PC-3 (cell line): ENCODE measurements at places on chromosomes 3 and 15. TPM values are rescaled to one million over a fixed set of nuclear protein-coding genes. Genes with fewer than 3 reads are reported as not detected.

The LTF gene
- not detected in 2 replicates for total RNA-seq

The MKRN2OS gene
- total RNA-seq, result 6.6 and 7.9 TPM in 2 replicates

The GOLGA8J gene
- not detected in 2 replicates for total RNA-seq

The SLC38A3 gene
- total RNA-seq, result 0.17 and 3.3 TPM in 2 replicates

The FOXP1 gene
- 35.3 and 36.0 TPM in 2 replicates for total RNA-seq

The TNFSF10 gene
- 0.58 and 1.2 TPM in 2 replicates for total RNA-seq

The RNU5B-1 gene
- total RNA-seq, result not detected in 2 replicates

The LRRC2 gene
- total RNA-seq, result 0.26 and 0.35 TPM in 2 replicates

GRCh38 chr3:188956839-188957489, 214.8 kb upstream of the TPRG1 start:
- peak; percentile 83 for DNase-seq

DNA sequence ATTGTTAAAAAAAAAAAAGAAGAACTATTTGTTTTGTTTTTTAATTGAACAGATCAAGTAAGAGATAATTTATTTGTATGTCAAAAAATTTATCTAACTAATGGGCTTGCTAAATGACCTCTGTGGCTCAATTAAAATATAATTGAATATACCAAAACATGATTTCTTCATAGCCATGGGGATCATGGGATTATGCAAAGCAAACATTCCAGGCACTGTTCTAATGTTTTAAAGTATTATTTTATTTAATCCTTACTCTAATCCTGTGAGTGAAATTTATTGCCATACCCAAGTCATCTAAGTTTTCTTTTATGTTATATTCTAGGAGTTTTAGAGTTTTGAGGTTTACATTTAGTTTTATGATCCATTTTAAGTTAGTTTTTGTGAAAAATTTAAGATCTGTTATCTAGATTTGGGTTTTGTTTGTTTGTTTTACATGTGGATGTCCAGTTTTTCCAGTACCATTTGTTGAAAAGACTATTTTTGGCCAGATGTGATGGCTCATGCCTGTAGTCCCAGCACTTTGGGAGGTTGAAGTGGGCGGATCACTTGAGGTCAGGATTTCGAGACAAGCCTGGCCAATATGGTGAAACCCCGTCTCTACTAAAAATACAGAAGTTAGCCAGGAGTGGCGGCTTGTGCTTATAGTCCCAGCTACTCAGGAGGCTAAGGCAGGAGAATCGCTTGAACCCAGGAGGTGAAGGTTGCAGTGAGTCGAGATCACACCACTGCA, 52.3 kb upstream of the CNOT10 start:
- no peak for DNase-seq

DNA sequence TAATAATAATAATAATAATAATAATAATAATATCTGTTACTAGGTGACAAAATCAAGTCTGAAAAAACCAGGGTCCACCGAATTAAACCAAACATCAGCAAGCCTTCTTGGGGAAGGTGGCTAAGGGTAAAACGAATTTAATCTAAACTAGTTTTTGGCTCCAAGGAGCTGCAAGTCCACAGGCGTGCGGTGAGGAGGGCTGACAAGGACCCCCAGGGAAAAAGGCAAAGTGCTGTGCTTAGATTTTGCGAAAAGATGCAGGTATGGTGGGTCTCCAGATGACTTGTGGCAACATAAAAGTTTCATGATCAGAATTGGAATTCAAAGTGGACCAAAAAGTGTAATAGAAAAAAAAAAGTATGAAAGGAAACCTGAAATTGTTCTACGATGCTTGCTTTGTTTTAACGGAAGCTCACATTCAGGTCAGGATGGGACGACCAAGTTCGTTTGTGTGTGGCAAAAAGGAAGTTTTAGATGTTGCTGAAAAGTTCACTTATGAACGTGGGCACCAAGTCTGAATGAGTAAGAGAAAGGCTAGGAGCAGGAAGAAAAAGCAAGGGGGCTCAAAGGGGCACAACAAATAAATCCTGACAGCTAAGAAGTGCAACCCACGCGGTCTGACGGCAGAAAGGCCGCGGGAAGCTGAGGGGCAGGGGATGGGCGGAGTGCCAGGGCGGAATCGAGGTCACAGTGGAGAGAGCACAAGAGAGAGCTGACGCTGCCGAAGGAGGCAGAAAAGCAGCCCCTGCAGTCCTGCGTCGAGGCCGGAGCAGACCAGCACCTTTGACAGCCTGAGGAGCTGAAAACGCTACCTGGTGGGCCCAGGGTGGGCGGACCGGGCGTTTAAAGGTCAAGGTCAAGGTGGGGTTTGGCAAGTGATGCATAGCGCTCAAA, 1.1 kb downstream of the WDR82 start:
- peak; percentile 65 for DNase-seq

DNA sequence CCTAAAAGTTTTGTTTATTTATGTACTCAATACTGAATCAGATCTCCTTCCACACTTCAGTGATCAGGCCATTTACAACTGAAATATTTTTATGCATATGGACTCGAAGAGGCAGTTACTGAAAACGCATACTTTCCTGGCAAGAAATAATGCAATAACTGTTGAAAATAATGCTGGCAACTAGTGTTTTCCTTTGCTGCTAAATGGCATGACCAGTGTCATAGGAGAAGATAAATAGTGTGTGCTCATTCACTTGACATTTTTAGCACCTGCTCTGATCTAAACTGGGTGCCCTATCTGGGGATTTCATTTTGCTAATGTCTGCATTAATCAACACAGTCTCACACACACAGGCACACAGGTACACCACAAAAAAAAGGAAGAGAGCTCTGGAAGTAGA, 695.2 kb downstream of the TUSC7 start:
- no peak for DNase-seq

GRCh38 chr3:86793786-86794185, 197.2 kb downstream of the VGLL3 start:
- peak; percentile 96 for DNase-seq

GRCh38 chr3:115359536-115359935, 212.4 kb upstream of the ZBTB20 start:
- DNase-seq, result no peak

DNA sequence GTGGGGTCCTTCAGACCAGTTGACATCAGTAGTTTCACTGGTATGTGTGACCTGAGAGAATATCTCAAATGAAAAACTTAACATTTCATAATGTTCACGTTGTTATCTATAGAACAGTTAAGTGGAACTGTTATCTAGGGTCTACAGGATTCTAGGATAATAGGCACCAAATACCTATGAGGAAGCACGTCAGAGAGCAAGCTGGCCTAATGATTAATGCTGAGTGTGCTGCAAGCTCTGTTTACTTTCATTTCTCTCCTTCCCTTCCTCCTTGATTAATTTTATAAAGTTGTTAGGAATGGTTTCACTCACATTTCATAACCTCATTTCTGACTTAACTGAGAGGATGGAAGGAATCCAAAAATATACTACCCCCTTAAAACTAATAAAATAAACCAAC, 362.5 kb upstream of the ZNF717 start:
- no peak for DNase-seq

DNA sequence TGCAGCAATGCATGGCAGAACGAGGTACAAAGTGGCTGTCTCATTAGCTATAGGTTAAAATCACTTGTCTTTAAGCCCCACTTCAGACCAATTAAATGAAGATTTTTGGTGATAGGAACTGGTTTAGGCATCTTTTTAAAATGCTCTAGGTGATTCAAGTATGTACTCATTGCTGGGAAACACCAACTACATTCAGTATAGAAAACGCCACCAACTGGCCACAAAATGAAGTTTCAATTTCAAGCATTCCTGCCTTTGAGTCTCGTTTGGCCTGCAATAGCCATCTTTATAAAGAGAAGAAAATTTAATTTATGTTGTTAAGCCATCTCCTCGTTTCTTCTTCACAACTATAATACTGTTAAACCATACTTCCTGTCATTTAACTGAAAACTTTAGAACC, 587.9 kb downstream of the GBE1 start:
- peak; percentile 66 for DNase-seq

DNA sequence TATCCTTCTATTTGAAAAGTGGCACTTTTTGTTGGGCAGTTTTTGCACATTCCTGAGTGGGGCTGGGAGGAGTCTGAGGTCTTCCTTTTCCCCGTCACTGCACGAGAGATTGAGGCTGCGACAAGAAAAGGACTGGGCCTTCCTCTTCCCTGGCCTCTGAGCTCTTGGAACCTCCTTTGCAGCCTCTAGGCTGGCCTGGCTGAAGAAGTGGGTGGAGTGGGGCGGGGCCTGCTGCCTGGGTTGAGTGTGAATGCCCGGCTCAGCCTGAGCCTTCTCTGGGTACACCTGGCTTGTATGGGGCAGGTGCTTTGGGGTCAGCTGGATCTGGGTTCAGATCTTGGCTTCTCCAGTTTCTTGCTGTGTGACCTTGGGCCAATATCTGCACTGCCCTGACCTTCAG, 43.1 kb downstream of the PLXNA1 start:
- DNase-seq, result no peak

DNA sequence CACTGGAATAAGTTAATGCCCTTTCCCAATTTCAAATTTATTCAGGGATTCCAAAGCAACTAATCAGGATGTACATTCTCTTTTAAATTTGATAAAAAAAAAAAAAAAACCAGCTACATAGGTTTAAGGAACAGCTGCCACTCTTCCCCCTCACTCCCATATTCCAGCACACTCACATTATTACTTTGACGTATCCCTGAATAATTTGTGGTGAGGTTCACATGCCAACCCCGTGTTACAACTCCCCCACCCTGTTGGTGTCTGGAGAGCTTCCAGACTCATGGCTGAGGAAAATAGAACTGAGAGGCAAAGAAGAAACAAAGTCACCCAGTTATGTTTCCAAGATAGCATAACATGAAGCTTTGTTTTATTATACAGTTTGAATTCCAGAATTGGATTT, 300.5 kb upstream of the MME start:
- peak; percentile 8 for DNase-seq

DNA sequence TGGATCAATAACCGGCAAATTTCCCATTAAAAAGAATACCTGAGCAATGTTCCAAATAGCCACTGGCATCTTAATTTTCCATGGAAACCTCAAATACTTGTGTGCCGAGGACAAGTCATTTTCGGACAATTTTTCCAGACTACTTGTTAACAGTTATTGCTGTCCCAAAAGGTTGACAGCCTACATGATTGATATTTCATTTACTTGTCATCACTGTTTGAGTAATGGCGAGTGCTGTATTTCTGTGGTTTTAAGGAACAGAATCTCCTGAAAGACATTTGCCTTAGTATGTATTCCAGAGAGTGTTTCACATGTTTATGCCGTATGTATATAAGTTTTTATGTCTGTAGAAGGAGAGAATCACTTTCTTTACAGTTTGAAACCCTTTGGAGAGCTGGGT, 36.7 kb downstream of the MAP2K5 start:
- DNase-seq, result no peak
